ENCODE measurements at places on chromosomes 2 and 18. TPM values are rescaled to one million over a fixed set of nuclear protein-coding genes. Genes with fewer than 3 reads are reported as not detected.
A peak's percentile ranks its signal among the peaks of the same experiment; 100 is the strongest.

The FOXD4L1 gene
- 0.15 TPM for total RNA-seq

The ASTL gene
- total RNA-seq, result not detected

DNA sequence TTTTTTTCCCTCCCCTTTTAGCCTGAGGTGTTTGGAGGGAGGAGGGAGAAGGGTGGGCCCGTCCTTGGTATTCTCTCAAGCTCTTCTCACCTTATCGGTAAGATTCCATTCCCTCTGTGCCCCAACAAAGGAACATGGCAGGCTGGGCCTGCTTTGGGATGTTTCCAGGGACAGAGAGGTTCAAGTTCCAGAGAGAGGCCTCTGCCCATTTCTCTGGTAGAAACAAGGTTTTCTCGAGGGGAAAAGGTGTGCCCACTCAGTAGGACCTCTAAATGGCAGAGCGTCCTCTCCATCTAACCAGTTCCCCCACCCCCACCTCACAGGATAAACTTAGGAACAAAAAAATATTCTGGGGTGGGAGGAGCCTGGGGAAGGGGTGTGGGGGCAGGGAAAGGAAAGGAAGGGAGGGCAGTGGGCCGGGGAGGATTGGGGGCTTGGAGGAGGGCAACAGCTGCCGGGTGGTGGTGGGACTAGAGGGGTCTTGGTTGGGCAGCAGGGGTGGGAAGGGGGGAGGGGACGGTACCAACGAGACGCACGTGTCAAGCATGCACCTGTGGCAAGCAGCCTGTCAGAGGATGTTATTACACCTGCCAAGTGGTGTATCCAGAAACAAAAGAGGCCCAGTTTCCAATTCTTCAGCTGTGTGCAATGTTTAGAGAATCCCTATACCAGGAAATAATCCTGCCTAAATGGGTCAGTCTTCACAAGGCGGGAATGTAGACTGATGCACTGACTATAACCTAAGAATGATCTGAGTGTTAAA, 2.1 kb downstream of the PCBP1 start:
- peak; percentile 48 for DNase-seq

- DNase-seq, result no peak
These were observed 279.9 kb downstream of the ALPK2 start for GRCh38 chr18:58348951-58349350.

- DNase-seq, result no peak
These were observed 102.8 kb upstream of the SALL3 start for GRCh38 chr18:78876868-78877267.
